Putamen (tissue), 1 donor: ENCODE measurements at places on chromosomes 2 and 18.

- no peak for DNase-seq
Measured at GRCh38 chr2:238690511-238690910, 157.4 kb upstream of the TWIST2 start.

DNA sequence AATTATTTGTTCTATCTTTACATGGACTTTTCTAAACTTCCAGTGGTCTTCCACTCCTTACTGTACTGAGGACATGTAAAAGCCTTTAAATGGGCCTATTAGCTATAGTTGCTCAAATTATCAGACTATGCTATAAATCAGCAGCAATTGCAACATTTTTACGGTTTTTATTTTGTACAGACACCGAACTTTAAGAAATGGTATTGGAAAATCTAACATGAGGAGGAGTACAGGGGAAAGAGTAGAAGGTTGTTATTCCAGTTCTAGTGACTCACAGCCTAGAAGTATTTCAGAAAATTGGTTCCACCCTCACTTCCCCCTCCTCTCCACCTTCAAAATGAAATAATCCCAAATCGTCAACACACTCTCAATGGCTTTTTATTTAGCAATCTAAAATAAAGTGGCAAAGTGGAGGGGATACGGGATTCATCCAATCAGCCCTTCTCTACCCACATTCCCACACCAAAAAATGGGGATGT lies 1.1 kb downstream of the NCKAP1 start:
- DNase-seq: no peak

DNA sequence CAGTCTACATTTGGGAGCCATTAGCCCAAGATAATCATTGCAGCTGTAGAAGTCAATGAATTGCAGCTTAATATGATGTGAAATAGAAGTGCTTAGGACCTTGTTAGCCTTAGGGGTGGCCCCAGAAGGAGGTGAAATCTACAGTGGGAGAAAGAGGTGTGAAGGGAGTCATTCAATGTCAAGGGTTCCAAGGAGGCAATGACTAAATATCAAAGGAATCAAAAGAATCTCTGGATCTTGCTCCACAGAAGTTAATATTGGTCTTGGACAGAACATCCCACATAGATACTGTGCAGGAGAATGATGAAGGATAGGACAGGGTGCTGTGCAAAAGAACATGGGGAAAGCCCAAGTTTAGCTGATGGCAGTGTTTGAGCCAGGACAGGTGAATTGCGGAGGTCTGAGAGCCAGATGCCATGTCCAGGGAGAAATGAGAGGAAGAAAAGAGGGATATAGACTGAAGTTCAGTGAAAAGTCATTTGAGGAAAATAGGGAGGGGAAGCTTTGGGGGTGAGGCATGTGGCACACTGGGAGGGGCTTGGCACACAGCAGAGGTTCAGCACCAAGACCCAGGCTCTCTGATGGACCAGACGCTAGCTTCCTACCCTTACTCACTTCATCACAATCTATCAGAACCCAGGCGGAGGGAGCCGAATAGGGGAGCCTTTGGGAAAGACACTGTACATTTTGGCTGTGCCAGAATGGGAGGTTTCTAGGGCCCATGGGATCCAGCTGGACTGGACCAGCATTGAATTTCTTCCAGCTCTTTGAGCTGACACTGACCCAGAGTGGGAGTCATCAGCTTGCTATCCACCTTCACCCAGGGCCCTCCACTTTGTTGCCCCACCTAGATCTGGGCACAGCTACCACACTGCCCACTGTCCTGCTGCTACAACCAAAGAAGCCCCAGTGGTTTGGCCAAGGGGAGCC lies 2.2 kb downstream of the IL1F10 start:
- DNase-seq: no peak

GRCh38 chr2:23292024-23292423 lies 93.0 kb upstream of the KLHL29 start:
- DNase-seq: no peak

- peak; percentile 91 for DNase-seq
Measured at GRCh38 chr2:55133467-55134315, 83.4 kb upstream of the RTN4 start.

DNA sequence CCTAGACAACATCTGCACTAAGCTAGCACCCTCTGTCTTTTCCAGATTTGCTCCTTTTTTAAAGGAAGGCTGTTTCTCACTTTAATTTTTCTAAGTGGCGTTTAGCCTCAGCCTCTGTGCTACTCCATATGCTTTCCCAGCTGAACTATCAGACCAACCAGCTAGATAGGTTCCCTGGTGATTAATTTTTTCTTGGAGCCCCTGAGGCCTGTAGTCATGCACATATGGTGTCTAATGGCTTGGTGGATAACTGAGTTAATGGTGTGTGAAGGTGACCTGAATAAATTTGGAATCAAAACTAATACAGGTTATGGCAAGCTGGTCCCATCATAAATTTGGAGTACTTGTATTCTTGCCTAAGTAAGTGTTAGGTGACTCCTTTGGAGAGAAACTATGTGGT lies 135.5 kb downstream of the MGAT5 start:
- DNase-seq: no peak

- DNase-seq: no peak
Measured at GRCh38 chr2:19408592-19408991, 50.2 kb upstream of the OSR1 start.

GRCh38 chr2:207662203-207662602 lies 37.0 kb upstream of the METTL21A start:
- DNase-seq: no peak

DNA sequence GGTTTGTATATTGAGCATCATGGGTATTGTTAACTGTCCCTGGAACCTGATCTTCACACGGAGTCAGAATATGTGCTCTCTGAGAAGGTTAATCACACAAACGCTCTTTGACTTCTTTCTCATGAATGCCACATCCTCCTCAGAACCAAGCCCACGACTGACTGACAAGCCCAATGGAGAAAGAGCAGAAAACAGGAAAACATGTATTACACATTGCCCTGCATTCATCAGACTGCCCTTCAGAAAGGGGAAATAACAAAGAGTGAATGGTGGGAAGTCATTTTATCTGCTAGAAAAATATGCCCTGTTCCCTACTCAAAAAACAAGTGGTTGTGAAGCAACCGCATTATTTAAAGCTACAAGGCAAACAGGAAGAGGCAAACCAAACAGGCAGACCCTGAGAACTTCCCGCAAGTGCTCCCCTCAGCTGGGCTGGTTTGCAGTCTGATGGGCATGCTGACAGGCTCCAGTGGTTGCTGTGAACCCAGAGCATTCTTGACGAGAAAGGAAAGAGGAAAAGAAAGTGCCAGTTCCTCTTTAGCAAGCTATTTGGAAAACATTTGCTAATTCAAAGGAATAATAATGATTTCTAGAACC lies 172.9 kb upstream of the SETBP1 start:
- peak; percentile 34 for DNase-seq

DNA sequence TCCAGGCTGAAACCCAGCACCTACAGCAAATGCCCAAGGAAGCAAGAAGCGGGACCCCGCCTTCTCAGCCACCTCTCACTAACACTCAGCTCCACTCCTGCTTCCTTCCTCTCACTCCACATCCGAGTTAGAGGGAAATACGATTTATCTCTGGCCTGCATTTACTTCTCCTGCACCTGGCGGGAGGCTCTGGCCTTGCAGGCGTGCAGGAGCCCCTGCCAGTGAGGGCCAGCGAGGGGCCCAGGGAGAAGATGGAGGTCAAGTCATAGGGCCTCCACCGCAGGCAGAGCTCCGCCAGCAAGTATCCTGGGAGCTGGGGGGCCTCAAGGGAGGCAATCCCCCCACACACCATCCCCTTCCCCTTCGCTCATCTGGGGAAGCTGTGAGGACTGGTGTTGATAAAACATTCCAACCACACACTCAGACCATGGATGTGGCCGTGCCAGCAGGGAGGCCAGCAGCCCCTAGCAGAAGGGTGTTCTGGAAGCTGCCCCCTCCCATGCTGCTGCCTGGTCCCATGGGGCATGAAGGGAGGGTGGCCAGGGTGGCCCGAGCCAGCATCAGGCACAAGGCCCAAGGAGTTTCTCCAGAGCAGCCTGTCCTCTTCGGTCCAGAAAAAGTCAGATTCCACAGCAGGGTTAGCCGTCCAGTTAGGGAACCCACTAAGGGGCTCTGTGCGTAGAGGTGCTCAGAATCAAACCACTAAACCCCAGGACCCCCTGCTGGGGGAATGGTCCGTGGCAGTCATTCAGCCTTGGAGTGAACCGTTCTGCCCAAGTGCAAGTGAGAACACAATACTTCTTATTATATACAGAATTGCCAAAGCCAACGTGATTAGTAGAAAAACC lies 91.2 kb downstream of the HDAC4 start:
- no peak for DNase-seq

- DNase-seq: no peak
Measured at GRCh38 chr2:47402555-47402804, 476 bp upstream of the MSH2 start.

DNA sequence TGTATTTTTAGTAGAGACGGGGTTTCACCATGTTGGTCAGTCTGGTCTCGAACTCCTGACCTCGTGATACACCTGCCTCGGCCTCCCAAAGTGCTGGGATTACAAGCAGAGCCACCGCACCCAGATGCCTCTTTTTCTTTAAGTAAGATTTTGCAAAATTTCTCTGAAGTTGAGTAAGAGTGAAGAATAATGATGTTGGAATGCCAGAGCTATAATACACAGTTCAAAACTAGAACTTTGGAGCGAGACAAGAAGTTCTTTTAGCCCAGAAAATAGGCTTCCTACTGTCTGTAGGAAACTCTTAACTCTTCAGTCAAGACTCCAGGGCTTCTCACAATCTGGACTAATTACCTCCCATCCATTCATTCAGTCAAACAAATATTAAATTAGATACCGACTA lies 51.4 kb downstream of the MARCHF4 start:
- no peak for DNase-seq

DNA sequence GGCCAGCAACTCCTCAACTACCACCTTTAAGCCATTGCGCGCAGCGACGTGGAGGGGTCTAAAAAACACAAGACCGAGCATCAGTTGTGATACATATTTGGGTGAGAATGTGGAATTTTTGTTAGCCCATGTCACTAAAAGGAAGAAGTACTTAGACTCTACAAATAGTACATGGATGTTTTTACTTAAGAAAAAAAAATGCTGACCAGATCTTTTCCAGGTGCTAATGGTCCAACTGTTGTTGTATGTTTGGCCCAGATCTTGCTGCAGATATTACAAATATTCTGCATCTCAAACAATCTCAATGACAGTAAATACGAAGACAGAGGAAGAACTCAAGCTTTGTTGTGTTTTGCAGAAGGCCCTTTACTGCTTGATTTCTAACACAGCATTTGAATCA lies 67.1 kb upstream of the PGAP1 start:
- no peak for DNase-seq

DNA sequence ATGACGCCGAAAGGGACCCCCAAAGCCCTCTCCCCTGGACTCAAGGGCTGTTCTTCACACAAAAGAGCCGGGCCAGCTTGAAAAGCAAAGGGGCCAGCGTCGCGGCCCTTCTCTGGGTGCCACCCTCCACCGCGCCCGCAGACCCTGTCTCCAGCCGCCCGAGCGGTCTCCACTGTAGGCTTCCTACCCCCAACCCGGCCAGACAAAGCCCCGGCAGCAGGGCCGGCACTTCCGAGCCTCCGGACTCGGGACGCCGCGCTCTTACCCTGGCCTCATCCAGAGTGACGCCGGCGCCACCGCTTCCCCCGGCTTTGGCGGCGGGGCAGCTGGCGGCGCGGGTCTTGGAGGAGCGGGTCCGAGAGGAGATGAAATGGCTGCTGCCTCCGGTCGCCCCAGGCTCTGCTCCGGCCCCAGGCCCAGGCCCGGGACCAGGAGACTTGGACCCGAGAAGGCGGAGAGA lies 603 bp downstream of the ATAD2B start:
- DNase-seq: no peak

DNA sequence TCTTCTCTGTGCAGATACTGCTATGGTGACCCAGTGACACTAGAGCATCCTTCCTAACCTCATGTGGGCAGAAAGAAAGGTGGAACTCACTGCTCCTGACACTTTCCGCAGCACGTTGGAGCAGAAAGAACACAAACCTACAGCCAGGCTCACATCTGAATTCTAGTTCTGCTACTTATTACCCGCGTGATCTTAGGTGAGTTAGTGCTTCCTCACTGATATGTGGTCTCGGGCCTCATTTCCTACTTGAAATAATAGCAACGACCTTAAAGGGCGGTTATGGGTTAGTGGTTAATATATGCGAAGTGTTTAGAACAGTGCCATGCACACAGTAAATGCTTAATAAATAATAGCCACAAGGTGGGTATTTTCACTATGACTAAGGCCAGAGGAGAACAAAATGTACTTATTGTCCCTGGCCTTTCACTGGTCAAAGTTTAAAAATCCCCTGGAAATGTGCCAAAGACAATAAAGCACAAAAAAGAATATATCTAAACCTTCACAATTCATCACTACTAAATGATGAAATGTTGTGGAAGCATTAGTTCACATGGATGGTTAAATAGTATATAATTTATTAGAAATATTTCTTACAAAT lies 66.6 kb downstream of the MYOM1 start:
- DNase-seq: no peak

GRCh38 chr18:54713386-54713785 lies 114.9 kb upstream of the RAB27B start:
- no peak for DNase-seq

DNA sequence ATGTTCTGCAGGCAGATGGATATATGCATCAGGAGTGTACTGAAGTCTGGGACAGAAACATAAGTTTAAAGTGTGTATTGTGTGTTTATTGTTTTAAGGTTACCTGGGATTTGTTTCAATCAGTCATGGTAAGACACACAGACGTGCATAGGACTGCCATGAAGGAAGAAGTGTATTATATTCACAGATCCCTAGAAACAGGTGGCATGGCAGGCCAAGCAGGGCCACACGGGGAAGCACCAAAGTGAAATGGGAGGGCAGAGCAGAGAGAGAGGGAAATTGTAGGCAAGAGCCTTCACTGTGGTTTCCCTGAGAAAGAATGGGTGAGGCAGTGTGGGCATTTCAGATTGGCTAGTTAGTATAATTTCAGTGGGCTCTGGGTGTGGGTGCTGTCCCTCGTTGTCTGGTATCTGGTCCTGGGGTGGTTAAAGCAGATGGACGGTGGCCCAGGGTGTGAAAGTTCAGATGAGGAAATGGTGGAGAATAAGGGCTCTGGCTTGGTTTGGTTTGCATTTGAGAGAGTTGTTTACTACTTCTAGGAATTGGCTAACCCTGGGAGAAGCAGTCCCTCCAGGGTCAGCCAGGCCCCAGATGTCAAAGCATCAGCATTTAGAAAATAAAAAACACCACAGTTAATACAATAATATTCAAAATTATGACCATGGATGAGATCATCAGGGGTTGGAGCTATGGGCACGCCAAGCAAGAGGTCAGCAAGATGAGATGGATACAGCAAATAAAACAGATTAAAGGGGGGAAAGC lies 160.0 kb downstream of the LRRC30 start:
- DNase-seq: no peak

DNA sequence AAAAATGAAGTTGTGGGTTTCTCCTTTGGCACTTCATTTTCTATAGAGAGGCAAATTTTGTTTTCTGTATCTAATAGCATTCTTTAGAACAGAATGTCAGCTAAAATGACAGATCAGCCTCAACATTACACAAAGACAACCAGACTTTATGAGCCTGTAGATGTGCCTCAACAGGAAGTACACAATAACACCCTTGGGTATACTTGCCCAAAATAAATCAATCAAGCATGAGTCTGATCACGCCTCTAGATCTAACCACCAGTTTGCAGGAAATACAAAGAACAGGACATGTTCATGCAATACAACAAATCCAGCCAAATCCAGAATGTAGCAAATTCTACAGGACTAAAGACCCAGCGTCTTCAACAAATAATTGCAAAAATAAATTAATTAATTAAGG lies 11.2 kb upstream of the DAPL1 start:
- DNase-seq: no peak
